ENCODE measurements at places on chromosomes 7 and 10. TPM values are rescaled to one million over a fixed set of nuclear protein-coding genes. Genes with fewer than 3 reads are reported as not detected.

- DNase-seq, result no peak
Measured at GRCh38 chr10:17227367-17228090, 512 bp upstream of the VIM start.

GRCh38 chr7:31811650-31812461, 124.8 kb downstream of the PPP1R17 start:
- no peak for DNase-seq

DNA sequence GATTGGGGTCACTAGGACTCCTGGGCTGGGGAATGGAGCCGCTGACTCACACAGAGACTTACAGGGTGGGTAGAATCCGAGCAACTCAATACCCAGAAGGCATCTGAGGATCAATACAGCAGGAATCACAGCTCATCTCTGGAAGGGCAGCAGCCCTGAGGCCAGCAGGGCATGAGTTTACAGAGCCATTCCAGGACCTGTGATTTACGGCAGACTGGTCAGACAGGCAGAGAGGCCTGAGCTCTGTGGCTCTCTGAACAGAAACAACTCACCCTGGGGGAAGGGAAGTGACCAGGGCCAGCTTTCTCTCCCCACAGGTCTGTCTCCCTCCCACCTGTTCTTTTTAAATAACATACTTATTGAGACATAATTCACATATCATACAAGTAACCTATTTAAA, 88.2 kb upstream of the CXCL12 start:
- DNase-seq, result no peak

GRCh38 chr10:2279711-2280110, 542.4 kb upstream of the ADARB2 start:
- DNase-seq, result no peak

- DNase-seq, result no peak
Measured at GRCh38 chr10:62765726-62766125, 38.8 kb upstream of the ADO start.

DNA sequence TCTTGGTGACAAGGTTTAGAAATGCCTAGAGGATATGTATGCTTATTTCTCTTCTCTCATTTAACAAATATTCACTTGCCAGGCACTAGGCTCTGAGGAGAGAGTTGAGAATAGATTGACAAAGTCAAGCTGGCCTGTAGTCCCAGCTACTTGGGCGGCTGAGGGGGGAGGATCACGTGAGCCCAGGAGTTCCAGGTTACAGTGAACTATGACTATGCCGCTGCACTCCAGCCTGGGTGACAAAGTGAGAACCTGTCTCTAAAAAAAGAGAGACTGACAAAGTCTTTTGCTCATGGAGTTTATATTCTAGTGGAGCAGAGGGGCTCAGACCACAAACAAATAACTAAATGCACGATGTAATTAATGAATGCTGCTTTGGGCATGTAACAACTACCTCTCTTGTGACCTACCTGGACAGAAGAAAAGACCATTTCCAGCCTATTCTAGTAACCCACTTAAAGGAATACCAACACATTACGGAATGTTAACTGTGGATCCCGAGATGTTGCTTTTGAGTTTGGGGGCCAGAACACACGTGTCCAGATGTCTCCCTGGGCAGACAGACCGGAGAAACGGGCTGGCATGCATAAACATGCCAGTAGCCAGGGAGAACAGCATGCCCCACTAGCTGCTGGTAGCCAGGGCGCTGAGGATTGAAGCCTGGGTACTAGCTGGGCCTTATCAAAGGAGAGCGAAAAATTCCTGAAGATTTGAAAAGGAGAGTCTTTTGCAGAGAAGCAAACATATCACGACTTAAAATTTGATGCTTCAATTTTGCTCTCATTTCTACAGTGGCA, 2.6 kb upstream of the BMPR1A start:
- DNase-seq, result no peak

DNA sequence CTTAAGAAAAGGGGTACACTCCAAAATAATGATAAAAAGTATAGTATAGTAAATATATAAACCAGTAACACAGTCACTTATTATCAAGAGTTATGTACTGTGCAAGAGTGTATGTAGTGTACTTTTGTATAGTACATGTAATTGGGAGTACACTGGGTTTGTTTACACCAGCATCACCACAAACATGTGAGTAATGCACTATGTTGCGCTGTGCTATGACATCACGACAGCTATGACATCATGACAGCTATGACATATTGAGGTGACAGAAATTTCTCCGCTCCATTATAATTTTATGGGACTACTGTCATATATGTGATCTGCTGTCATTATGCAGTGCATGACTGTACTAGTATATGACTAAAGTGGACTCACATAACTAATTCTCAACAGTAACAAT, 84.6 kb downstream of the KMT2C start:
- DNase-seq, result no peak

- DNase-seq, result no peak
Measured at GRCh38 chr7:108294595-108294994, 161.6 kb downstream of the NRCAM start.

DNA sequence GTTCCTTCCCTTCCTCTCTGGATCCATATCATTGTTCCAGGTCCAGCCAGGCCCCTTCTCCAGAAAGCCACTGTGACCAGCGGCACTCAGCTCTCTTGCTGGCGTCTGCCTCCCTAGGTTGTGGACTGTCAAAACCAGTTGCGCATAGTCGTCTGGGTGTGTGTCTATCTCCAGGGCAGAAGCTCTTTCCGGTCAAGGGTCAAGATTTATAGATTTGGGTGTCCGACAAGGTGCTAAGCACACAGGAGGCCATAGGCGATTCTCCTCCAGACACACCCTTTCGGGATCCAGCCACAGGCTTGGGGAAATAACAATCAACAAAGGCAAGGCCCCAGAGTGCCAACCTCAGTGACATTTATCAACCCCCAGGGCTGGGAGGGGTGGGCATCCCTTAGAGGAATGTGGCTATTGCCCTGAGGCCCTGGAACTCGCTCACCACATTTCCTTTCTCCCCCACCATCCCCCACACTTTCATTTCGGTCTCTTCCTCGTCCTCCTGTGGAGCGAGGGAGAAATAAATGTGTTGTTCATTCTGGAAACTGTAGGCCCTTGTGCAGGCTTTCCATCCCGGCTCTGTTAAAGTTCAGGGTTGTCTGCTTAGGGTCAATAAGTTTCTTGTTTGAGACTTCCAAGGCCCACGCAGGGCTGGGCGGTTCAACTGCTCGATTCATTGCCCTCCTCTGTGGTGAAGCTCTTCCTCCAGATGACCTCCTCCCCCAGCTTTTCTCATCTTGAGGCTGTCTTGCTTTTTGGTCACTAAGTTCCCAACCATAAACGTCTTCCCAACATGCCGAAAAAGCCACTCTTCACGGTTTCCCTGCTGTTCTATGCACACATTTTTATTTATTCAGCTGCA, 57.9 kb downstream of the AFAP1L2 start:
- no peak for DNase-seq

DNA sequence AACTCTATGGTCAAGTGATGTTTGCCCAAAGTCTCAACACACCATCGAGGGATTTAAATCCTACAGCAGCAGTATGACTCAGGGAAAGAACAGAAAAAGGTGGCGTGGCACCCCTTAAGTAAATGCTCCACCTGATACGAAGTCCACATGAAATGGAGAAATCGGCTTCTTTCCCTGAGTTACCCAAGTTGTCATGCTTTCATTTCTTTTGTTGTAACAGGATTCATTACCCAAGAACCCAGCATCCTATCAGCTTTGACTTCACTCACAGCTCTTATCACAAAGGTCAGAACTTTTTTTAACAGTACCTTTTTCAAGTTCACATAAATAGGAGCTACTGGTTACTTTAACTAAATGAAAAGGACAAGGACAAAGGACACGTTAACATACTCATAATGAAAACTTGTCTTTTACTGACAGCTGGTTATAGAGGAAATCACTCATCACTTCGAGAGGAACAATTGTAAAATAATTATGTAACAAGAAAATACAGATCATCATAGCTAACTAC, 219.8 kb upstream of the FRMD4A start:
- DNase-seq, result no peak

GRCh38 chr10:108500396-108500795, 1335.9 kb upstream of the SORCS1 start:
- no peak for DNase-seq

- peak; percentile 69 for DNase-seq
Measured at GRCh38 chr7:128940494-128941322, 3.0 kb downstream of the IRF5 start.

DNA sequence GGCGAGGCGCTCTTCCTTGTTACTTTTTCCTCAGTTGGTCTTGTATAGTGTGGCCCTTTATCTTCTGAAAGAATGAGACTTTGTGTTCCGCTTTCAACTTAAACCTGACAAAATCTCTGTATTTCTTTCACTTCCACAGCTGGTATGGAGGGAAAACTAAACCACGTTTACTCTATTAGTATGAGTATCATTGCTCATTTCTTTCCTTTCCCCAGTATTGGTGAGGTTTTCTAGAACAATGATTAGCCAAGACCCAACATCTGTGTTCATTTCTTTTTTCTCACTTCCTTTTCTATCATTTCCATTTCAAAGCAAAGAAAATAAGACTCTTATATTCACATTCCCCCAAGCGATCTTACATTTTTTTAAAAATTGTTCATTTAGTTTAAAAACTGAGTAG, 165.3 kb downstream of the PAXIP1 start:
- no peak for DNase-seq

DNA sequence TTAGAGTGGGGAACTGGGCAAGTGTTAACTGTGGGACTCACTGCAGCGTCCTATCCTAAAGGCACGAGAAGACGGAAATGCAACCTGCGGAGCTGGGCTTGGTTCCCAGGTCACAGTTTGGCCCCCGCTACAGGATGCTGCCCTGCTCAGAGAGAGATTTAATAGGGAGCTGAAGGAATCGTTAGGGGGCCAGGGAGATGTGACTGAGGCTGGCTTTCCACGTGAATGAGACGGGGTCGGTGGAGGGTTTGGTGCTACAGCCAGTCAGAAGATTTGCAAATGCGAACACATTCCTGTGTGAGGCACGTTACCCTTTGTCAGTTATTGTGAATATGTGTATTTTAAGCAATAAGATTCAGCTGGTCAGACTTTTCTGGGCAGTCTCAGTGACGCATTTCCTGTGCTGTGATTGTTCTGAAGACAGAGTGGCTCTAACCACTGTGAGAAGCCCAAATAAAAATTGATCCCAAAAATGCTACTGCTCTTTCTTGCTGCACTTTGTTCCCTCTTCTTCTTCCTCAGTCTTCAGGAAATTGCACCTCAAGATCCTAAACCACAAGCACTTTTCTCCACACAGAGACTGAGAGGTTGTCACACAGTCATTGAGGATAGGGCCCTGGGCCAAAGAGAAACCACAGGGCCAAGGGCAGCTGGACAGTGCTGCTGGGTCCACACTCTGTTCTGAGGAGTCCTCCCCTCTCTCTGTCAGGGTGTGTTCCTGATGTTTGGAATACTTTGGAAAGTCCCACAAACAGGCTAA, 21.2 kb downstream of the CYP17A1 start:
- no peak for DNase-seq

- DNase-seq, result no peak
Measured at GRCh38 chr10:4337563-4337962, 488.4 kb upstream of the AKR1E2 start.

DNA sequence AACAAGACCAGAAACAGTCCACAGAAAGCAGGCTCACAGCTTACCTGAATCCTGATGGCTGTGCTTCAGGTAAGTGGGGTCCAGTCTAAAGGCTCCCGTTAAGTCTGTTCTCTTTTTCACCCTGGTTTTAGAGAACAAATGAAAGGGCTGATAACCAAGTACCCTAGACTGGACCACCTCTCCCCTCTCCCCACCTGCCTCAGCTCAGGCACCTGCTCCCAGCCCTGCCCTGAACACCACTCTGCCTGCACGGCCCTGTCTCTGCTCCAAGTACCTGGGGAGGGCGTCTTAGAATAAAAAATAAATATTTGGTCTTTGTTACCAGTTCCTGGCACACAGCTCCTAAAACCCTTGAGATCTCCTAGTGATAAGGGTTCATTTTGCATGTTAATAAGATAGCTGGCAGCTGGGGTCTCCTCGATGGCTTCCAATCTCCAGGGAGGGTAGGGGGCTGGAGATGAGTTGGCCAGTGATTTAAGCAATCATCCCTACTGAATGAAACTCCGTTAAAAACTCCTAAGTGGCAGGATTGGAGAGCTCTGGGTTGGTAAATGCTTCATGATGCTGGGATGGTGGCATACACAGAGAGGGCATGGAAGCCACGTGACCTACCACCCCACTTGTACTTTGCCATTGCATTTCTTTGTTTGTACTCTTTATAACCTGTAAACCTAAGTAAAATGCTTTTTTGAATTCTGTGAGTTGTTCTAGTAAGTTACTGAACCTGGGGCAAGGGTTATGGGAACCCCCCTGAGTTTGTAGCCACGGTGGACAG, 29.8 kb upstream of the FIGNL1 start:
- DNase-seq, result no peak

DNA sequence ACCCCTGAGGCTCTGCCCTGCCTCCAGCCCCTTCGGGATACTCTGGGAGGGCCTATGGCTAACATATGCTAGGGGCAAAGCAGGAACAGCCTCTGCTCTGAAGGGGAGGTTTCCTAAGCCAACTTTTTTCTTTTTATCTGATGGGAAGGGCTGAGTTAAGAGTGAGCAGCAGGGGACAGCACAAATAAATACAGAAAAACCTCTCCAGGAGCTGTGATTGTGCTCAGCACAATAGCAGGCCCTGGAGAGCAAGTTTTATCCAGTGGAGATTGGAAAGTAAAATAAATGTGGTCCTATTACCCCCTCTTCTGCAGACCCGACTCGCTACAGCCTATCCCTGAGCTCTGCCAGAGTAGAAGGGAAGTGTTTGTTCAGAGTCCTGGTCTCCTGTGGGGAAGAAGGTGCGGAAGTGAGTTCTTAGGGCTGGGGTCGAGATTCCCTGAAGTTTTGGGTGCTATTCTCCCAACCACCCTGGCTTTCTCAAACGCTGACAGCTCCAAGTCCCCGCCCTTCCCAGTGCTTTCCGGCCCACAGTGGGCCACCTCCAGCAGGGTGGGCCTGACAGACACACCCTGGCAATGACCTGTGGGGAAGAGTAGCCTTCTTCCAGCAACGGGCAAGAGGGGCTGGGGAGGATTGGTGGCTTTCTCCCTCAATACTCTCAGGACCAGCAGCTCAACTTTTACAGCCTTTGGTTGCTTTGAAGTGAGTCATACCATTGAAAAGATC, 23.0 kb upstream of the AFAP1L2 start:
- DNase-seq, result peak; percentile 20

GRCh38 chr10:29736366-29737073, 101.7 kb upstream of the SVIL start:
- peak; percentile 61 for DNase-seq

CALHM3 gene
- total RNA-seq, result not detected

OR6B1 gene
- total RNA-seq, result not detected

NPFFR1 gene
- total RNA-seq, result 0.05 TPM

RPEL1 gene
- total RNA-seq, result not detected

NOM1 gene
- total RNA-seq, result 35.8 TPM

GPR26 gene
- not detected for total RNA-seq

PAPOLB gene
- total RNA-seq, result 0.29 TPM

SYT15 gene
- total RNA-seq, result 10.4 TPM

PRKAR2B gene
- 22.8 TPM for total RNA-seq

XPNPEP1 gene
- total RNA-seq, result 106 TPM

GSTO2 gene
- 47.0 TPM for total RNA-seq

KLF14 gene
- 0.36 TPM for total RNA-seq

TFPI2 gene
- total RNA-seq, result 1.3 TPM

GARIN1A gene
- total RNA-seq, result 6.4 TPM

CFTR gene
- total RNA-seq, result 1.9 TPM

NT5C3A gene
- 38.9 TPM for total RNA-seq

GPER1 gene
- total RNA-seq, result 3.4 TPM
